ENCODE measurements at places on chromosomes 11 and 22.

GRCh38 chr11:75013051-75013450, 24.3 kb downstream of the NEU3 start:
- peak; percentile 7 for DNase-seq

- DNase-seq: no peak
Observed at GRCh38 chr11:3136546-3137455, 28.3 kb downstream of the OSBPL5 start.

GRCh38 chr22:47657224-47657623, 894.8 kb downstream of the TBC1D22A start:
- no peak for DNase-seq

GRCh38 chr11:72642884-72643522, 31.2 kb downstream of the PDE2A start:
- DNase-seq: peak; percentile 53

All from NCI-H82 (cell line).